Colonic mucosa (tissue), 4 donors: ENCODE measurements at places on chromosomes 13 and 19.

GRCh38 chr13:70027551-70027950 lies 80.1 kb upstream of the ATXN8OS start:
- no peak for DNase-seq

DNA sequence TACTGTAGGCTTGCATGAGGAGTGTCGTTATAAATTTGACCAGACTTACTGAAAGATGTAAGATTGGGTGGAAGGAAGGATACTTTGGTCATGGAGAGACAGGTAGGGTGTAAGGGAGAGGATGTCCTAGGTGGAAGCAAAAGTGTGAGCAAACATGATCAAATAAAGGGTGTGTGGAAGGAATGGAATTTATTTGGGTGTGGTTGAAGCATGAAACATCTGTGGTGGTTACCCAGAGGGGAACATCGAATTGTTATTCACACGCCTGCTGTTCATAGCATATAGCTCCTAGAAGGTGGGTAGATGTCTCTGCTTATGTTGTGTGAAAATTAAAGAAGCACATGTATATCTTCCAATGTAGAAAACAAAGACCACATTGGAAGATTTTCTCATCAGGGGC lies 157.7 kb downstream of the ATP8A2 start:
- no peak for DNase-seq

DNA sequence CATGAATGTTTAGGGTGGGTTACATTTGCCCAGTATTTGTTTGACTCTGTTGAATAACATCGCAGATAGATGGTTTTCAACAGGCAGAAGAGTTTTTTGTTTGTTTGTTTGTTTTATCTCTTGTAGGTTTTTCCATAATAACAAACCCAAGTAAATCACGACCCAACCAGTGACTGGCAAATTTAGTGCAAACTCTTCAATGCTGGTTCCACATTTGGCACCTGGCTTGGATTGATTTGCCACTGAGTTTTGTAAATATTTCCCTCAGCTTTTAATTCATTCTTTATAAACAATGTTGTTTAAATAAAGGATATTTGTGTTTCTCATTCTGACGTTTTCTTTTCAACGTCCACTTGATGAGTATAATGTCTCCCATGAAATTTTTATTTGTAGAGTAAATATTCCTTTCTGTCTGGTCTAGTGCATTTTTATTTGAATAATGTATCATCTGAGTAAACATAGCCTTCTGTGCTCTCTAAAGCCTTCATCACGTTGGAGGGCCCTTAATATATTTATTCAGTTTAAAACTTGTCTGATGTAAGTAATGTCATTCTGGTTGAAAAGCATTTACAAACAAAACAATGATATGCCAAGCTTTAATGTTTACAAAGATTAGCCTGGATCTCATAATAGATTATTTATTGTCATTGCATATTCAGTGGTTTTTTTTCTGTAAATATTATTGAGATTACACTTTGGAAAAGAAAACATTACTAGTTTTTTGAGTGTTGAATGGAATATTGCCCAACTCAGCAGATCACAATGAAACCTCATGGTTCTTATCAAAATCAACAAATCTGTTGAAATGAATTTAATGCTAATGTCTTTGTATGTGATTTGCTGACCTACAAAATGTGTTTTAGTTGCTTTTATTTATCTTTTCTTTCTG lies 90.4 kb upstream of the PEG3 start:
- no peak for DNase-seq

DNA sequence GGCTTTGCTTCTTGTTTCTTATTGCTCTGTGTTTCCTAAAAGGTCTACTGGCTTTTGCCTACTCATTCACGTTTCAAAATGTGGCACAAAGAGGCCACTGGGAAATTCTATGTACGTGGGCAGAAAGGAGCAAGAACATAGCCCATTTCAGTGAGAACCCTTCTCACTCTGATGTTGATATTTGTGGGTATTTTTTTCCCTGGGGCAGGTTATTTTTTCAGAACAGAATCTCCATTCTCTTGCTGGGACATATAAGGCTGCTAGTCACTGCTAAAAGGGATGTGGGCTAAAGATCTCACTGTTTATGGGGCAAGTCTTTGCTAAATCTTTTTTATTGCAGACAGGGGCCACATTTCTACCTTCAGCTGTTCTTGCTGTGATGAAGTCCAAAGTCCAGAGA lies 27.1 kb downstream of the EDNRB start:
- no peak for DNase-seq

DNA sequence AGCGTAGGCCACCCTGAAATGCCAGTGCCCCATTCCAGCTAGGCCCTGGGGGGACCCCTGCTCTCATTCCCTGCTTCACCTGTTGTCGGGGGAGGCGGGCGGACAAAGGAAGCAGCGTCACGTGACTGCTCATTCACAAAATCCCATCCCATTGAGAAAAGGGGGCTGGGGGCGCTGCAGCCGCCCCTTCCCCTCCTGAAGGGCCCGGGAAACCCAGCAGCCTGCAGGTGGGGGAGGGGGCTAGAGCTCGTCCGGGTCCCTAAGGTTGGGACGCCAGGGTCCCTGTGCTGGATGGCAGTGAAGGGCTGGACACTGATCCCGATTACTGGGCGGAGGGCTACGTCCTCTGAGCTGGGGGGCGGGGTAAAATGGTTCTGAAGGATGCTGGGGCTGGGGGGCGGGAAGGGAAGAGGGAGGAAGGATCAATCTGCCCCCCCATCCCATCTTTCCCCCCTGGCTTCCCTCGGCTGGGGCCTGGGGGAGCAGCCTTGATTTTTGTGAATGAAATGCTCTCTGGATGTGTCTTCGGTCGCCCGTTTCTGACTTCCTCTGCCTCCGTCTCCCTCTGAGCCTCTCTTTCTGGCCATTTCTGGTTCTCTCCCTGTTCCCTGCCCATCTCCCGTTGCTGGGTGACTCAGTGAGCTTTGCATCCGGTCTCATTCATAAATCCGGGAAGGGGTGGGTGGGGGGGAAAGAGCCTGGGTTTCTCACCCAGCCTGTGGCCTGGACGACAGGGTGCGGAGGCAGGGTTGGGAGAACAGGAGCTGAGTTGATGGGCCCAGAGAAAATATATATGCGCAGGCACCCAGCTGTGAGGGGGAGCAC lies 816 bp downstream of the SPRED3 start:
- no peak for DNase-seq

DNA sequence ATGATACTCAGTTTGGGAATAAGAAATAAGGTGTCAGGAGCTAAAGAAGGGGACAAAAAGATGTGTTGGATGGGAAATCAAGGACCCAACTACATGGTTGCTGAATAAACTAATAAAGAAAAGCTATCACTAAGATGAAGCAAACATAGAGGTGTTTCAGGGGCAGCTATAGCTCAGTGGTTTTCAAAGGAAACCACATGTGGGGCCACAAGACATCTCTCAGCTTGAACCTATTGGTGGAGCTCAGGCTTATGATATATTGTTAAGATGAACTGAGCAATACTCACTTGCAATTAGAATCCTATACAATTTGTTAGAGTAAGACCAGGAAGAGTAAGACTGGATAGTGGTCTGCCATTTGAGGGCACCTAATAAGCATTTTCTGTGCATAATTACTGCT lies 45.1 kb upstream of the SPRY2 start:
- DNase-seq, result no peak

GRCh38 chr19:7505288-7505681 lies 10.6 kb upstream of the ZNF358 start:
- peak; percentile 50 for DNase-seq

GRCh38 chr13:38013676-38014075 lies 144.1 kb upstream of the TRPC4 start:
- no peak for DNase-seq

- DNase-seq, result no peak
Measured at GRCh38 chr13:36921631-36922301, 1.7 kb upstream of the SMAD9 start.

DNA sequence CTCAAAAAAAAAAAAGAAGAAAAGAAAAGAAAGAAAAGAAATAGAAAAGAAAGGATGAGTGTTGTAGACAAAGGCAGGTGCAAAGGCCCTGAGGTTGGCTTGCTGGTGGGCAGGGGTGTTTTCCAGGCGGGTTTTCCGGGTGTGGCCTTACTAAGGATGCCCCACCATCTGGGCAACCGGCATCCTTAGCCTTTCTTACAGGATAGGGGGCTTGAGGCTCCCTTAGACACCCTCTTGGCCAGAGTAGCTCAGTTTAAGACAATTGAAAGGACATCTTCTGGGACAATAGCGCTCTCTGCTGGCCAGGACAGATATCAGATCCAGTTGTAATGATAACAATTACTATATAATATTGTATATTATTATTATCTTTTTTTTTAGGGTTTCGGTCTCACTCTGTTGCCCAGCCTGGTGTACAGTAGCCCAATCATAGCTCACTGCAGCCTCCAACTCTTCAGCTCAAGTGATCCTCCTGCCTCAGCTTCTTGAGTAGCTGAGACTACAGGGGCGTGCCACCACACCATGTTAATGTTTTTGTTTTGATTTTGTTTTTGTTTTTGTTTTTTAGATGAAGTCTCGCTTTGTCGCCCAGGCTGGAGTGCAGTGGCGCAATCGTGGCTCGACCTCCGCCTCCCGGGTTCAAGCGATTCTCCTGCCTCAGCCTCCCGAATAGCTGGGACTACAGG lies 1.4 kb upstream of the QTRT1 start:
- peak; percentile 76 for DNase-seq

- DNase-seq, result peak; percentile 72
Measured at GRCh38 chr19:18392417-18392816, 5.0 kb downstream of the LRRC25 start.

DNA sequence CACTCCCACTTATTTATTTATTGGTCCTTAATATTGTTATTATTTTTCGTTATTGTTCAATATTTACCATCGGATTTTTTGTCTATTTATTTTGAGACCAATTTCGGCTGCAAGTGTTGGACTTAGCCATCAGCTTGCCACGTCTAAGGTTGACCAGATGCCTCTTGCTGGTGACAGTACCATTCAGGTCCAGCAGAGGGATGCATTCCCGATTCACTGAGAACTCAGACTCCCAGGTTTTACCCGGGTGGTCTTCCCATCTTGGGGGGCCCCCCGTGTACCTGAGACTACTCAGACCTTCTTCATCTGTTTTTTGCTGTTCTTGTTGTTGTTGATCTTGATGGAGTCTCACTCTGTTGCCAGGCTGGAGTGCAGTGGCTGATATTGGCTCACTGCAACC lies 1435.2 kb downstream of the UQCRFS1 start:
- no peak for DNase-seq

DNA sequence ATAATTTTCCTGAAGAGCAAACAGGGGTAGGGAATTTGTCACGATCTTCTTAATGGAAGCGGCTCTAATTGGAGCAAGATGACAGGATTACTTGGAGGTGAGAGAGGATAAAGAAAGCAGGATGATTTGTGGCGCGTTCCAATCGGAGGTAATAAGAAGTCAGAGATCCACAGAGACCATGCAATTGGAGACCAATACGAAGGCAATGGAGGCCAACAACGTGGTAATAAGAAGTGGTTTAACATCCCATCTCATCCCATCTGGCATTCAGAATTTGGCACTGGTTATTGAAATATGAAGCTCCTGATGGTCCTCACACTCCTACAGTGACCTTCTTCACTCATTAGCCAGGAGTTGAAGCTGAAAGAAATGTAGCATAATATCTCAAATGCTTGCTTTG lies 130.6 kb downstream of the DLEU7 start:
- DNase-seq, result no peak

DNA sequence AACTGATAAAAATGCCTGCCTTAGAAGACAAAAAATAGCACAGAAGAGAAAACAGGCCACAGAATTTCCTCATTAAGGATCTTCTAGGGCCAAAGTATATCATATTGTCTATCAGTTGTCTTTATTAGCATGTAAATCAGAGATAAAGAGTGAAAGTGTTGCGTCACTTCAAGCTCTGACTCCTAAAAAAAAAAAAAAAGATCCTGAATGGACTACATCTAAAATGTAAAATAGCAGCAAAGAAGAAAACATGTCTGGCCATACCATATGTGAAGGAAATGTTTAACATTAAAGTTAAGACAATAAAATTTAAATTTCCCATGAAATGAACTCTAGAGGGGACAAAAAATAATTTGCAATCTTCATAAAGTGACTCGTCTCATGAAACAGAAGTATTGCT lies 237.4 kb downstream of the PCDH9 start:
- no peak for DNase-seq
